ENCODE measurements at places on chromosomes 16 and 17. TPM values are rescaled to one million over a fixed set of nuclear protein-coding genes. Genes with fewer than 3 reads are reported as not detected.

MTMR4 gene
- polyA plus RNA-seq, result 43.4 TPM

USP31 gene
- polyA plus RNA-seq, result 1.1 TPM

KRTAP2-3 gene
- not detected for polyA plus RNA-seq

UMOD gene
- polyA plus RNA-seq, result not detected

EIF5A gene
- 1,758 TPM for polyA plus RNA-seq

RNF40 gene
- 93.2 TPM for polyA plus RNA-seq

CCDC78 gene
- polyA plus RNA-seq, result 6.1 TPM

KIF19 gene
- polyA plus RNA-seq, result not detected

DNA sequence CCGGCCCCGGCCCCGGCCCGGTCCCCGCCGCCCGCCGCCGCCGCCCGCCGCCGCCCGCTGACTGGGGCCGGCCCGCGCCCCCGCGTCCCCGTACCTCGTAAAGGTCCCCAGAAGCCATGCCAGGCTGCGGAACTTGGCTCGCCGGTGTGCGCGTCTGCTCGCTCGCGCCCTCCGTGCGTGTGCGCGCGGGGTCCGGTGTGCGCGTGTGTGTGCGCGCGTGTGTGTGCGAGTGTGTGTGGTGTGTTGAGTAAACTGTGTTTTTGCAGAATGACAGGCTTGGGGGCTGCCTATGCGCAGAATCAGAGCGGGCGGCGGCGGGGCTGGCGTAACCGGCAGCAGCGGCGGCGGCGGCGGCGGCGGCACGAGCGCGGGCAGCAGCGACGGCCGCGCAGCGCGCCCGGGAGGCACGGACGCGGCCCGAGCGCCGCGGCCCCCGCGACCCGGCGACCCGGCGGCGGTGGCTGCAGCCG lies 307 bp downstream of the CDYL2 start:
- DNase-seq, result no peak

- DNase-seq, result no peak
Observed at GRCh38 chr17:40613467-40614154, 34.0 kb downstream of the SMARCE1 start.

DNA sequence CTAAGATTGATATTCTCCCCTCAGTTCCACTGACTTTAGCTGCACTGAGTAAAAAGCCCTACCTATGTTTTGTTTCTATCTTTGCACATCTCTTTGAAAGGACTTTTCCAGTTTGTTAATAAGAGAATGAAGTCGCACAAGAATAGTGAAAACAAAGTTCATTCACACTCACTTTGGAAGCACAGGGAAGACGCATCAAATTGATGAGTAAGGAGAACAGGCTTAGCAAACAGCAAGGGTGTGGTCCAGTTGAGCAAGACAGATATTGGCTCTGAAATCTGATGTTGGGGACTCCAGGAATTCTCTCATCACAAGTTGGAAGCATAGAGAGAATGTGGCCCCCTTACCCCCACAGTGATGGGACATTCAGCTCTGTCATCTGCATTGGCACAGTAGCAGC lies 221.3 kb downstream of the CDH11 start:
- no peak for DNase-seq

- no peak for DNase-seq
Observed at GRCh38 chr17:64411999-64412771, 21.5 kb upstream of the PECAM1 start.

- peak; percentile 90 for DNase-seq
Observed at GRCh38 chr17:2253768-2254406, 49.7 kb downstream of the SMG6 start.

- no peak for DNase-seq
Observed at GRCh38 chr17:33302394-33302793, 9.3 kb upstream of the ASIC2 start.

DNA sequence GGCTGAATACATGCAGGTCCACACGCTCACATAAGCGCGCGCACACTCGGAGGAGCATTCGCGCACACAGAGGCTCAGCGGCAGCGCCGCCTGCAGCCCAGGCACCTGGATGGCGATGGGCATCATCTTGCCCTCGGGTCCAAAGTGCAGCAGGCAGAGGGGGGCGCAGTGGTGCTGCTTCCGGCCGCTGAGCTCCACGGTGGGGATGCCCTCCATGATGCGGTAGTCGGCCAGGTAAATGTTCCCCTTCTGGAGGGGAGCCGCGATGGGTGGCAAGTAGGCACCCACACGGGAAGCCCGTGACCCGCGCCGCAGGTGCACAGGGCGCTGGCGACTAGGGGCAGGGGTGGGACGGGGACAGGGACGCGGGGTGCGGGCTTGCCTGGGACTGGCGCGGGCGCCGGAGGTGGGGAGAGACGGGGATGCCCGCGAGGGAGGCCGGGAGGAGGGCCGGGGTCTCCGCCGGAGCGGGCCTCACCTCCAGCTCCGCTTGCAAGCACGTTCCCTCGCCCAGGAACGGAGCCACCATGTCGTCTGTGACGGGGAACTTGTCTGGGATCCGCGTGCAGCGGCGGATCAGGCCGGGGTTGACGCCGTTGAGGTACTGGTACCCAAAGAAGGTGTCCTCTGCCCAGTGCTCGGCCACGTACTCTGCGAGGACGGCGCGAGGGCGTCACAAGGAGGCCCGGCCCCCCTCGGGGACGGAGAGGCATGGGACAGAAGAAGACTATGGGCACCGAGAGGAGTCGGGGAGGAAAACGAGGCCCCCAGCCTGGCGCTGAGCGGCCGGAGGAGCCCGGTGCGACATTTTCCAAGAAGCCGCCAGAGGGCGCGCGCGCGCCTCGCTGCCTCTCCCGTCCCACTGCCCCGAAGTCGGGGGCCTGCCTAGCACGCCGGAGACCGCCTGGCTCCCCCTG lies 8.0 kb downstream of the ALOX12B start:
- no peak for DNase-seq

DNA sequence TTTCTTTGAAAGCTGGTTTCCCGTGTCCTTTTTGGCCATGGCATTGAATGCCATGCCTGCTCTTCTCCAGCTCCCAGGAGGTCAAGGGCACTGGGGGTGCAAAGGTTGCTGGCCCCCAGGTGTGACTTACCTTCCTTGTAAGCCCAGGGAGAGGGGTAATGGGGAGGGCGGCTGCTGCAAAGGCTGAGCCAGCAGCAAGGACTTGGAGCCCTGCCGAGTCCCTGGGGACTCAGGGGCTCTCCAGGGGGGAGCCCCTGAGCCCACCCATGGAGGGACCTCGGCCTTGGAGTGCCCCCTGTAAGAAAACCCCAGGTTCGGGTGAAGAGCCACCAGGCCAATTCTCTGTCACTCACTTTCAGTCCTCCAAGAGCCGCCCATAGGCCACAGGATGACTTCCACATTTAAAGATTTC lies 5.9 kb upstream of the CCL22 start:
- DNase-seq, result no peak

- DNase-seq, result no peak
Observed at GRCh38 chr16:87608400-87608985, 6.2 kb downstream of the JPH3 start.

DNA sequence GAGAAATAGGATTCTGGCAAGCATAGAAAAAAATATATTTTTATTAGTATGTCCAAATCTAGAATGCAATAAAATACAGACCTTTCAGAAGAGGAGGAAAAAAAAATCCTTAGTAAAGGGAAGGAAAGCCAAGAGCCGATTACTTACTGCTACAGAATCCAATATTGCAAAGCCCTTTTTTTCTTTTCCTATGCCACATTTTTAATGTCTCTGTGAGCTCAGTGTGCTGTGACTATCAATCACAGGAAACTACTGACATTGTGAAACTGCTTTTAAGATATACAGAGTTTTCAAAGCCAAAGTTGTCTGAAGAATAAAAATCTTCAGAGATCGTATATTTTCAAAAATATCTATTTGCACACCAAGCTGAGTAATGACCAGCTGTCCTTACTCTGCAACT lies 120.4 kb downstream of the CHD9NB start:
- no peak for DNase-seq

GRCh38 chr17:64102627-64103390 lies 27.1 kb downstream of the ERN1 start:
- no peak for DNase-seq

DNA sequence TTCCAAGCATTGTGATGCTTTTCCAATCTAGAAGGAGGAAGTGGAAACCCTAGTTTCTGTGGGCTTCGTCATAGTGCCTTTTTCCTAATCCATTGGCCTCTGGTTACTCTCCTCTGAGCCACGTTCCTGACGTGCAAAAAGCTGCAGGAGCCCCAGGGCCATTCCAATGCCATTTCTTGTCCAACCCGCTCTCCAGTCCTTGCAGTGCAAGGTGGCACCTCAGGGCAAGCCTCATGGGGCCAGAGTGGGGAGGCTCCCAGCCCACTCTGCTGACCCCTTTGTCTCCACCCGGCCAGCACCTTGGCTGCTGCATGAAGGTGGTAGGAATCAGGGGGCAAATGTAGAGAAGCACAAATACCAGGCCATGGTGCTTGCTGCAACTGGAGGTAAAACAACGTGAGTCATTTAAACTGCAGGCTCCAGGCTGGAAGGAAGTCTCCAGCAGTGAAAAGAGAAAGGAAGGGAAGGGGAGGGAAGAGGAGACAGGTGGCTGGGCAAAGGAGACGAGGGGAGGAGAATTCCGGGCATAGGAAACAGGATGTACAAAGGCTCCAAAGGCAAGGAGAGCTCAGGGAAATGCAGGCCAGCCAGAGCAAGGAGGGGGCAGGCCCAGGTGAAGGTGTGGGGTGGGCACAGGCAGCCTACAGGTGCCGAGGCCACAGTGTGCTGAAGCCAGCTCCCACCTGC lies 168.2 kb upstream of the TNRC6C start:
- DNase-seq, result no peak

GRCh38 chr17:1709403-1709951 lies 700 bp downstream of the TLCD2 start:
- DNase-seq, result no peak

- peak; percentile 9 for DNase-seq
Observed at GRCh38 chr16:76653390-76654026, 376.3 kb downstream of the CNTNAP4 start.

GRCh38 chr17:29565643-29566472 lies 979 bp downstream of the ABHD15 start:
- no peak for DNase-seq

DNA sequence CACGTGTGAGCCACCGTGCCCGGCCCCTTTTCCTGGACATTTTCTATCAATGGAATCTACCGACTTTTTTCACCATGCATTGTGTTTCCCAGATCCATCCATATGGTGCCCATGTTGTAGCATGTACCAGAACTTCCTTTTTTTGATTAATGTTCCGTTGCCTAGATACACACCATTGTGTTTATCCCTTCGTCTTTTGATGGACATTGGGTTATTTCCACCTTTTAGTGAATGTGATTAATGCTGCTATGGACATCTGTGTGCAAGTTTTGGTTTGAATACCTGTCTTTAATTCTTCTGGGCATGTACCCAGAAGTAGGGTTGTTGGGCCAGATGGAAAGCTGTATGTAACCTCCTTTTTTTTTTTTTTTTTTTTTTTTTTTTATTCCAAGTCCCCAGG lies 79.8 kb downstream of the NT5M start:
- no peak for DNase-seq

DNA sequence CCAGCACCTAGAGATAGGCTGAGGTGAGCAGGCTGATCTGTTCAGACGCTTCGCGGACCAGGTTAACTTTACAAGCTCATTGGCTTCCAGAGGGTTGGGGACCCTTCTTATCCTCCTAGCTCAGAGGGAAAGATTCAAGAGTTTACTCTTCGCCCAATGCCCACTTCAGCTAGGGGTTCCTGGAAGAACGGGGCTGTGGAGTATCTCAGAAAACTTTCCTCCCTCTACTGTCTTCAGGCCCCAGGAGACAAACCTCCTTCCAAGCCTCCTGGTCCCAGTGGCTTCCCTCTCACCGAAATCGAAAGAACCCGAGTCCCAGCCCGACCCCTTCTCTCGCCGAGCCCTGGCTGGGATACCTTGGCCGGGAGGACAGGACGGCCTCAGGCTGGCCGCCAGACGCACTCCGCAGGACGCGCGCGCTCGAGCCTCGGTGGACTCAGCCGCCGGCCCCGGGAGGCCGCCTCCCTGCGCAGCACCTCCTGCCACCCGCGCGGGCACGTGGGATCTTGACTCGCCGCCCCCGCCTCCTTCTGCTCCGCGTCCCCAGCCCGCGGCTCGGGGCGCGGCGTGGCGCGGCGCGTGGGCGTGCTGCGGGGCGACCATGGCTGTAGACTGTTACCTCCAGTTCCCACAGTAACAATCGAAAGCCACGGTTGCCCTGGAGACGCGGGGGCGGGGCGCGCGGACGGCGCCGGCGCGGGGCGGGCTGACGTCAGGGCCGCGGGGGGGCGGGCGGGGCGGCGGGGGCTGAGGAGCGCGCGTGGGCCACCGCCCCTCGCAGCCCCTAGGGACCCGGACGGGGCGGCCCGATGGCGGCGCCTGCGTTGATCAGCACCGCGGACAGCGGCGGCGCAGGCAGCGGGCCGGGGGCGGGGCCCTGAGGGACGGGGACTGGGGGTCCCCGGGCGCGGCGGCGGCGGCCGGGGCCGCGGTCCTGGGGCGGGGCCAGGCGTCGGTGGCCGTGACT lies 5.3 kb upstream of the HIC1 start:
- no peak for DNase-seq

- DNase-seq, result no peak
Observed at GRCh38 chr17:35377068-35377467, 3.6 kb upstream of the SLFN11 start.

DNA sequence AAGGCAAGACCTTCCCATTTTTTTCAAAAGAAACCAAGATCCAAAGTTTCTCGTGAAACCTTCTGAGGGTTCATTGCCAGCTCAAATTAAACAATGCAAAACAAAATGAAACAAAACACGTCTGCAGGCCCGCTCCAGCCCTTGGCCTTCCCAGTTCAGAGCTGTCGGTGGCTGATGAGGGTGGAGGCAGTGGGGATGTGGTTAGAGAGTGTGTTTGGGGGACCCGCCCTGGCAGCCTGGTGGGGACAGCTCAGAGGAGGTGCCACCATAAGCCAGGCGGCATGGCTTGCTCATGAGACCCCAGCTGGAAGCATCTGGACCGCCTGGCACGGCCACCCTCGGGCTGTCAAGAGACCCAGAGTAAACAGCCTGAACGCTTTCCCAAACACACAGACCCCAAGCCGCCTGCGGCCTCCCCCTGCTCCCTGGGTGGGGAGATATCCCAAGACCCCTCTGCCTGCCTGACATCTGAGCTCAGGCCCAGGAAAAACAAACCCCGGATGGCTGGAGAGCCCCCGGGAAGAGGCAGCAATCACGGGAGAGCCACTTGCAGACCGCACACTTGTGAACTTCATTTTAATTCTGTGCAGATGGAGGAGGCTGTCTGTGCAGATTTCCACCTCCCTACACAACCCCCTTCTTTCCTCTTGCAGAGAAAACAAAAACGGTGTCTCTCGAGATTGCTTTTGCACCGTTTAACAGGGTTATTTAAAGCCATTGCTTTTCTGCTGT lies 35.4 kb upstream of the LITAF start:
- DNase-seq, result no peak

- no peak for DNase-seq
Observed at GRCh38 chr17:76156662-76156991, 15.6 kb upstream of the FOXJ1 start.

Measured in GM12878 (cell line).